Mucosa of descending colon (tissue), 3 donors: ENCODE measurements at places on chromosomes 1 and 21.

DNA sequence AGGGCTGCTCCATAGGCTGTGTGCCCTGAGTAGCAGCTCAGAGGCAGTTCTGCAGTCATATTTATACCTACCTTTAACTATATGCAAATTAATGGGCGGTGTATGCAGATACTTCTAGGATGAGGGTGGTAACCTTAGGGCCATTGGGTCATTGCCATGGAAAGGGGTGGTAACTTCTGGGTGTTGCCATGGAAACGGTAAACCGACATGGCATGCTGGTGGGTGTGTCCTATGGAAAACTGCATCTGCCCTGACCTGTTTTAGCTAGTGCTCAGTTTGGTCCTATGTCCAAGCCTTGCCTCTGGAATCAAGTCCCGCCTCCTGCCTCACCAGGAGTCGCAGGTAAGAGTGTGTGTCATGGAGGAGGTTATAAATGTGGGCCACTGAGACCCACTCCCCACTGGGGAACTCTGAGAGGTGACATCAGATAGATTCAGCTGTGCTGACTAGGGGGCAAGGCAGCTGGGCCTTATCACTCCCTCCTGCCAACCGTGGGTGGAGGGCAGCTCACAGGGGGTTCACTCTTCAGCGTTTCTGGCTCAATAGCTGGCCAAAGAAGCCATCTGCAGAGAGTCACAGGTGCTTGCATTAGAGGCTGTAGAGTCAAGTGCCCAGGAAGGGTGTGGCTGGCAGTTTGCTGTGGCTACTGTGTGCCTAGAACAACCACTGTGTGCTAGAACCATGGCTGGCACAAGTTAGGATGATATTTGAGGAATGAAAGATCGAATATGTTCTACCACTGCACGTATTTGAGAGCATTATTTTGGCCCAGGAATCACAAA, 19.0 kb downstream of the BACE2 start:
- no peak for DNase-seq

DNA sequence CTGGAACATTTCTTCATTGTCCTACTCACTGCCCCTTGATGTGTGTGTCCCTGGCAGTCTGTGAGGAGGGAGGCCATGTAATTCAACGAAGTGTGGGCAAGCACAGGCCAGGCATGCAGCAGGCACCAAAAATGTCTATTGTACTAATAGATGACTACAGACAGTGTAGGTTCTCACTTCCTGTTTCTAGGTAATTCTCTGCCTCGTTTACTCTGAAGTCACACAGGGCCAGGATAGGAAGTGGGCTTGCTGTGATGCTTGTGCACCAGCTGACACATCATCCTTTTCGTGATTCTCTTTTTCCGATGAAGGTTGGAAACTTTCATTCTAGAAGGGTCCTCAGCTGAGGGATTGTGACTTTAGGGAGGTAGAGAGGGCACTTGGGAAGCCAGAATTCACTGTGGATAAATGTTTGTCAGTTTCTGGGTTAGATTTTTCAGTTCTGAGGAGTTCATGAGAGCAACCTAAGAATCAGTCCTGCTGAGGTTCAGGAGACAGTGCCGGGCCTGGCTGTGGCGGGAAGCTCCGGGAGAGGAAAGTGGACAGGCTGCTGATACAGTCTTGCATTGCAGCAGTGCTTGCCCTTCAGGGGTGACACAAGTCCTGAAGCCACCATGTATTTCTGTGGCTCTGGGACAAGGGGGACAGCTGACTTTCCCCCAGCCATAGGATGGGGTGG, 4.3 kb upstream of the CSF1 start:
- no peak for DNase-seq

DNA sequence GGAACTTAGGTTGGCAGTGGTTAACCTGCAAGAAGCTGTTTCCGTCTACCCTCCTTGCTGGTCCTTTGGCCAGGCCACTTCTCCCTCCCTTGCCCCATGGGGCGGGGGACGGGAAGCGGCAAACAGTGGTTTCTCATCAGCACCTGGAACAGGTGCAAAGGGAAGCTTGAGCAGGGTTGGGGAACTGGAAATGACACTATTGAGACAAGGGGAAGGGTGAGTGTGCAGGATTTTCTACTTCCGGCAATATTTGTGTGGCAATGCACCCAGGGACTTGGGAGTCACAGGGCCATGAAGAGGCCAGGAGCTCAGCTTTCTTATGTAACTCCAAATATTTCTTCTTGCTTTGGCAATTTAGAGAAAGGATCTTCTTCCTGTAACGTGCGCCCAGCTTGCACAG, 29.0 kb upstream of the SARS1 start:
- DNase-seq = peak; percentile 23

DNA sequence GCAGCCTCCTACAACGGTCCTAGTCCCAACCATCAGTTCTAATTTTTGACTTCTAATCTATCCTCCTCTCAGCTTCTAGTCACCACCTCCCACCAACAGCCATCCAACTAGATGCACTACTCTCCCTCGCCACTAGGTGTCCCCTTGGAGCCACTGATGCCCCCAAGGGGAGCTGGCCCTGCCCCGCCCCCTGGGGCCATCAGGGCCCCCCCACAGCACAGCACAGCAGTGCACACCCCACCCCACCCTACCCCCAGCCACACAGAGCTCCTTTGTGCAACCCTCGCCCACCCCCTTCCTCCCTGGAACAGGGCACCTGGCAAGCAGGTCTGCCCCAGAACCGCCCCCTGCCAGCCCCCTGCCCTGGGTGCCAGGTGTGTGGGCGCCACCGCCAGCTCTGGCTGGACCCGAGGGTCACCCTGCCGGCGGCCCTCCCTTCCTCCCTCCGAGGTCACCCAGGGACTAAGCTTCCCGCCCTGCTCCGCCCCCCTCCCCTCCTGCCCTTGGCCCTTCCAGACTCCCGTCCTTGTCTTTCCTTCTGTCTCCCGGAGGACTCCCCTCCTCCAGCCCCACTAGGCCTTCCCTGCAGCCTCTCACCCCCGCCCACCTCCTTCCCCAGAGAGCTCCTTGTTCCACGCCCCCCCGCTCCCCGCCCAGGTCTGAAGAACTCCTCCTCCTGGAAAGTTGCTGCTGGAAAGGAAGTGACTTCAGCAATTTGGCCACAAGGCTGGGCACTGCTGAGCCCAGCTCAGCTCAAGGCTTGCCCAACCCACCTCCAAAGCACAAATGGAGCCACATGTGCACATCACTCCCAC, 47.0 kb downstream of the AHDC1 start:
- DNase-seq = peak; percentile 95

DNA sequence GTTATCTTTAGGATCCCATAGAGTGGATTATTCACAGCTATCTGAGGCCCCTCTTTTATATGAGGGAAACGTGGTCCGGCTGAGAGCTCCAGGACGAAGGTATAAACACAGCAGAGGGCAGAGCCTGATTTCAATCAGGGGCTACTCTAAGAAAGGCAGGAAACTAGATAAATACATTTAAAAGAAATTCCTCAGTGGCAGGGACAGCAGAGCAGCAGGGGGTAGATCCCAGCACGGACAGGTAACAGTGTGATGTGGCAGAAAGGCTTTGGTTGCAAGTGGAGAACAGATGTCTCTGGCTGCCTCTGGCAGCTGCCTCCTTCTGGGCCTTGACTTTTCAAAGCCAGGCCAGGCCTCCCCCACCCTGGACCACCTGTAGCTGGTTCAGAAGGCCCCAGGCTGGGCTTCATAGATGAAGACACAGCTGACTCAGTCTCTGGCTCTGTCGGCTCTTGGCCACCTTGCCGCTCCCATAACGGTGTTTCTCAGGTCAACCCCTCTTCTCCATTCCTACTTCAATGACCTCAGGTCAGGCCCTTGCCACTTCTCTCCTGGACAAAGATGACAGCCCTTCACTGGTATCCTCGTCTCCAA, 43.8 kb downstream of the FAM78B start:
- no peak for DNase-seq

DNA sequence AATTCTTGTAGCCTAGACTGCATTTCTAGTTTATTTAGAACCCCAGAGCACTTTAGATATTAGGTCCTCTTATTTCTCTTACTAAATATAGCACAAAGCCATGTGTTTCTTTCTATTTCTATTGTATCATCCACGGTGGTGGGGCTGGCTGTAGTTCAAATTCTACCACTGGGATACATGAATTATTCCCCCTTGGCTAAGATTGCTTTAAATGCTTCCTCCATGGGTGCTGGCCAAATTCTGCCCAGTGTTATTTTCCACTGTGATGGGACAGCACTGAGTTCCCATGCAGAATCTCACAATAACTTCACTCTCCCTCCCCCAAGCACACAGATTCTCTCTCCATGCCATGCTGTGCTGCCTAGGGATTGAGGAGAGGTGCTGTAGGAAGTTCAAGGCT, 41.5 kb upstream of the GBP6 start:
- no peak for DNase-seq

DNA sequence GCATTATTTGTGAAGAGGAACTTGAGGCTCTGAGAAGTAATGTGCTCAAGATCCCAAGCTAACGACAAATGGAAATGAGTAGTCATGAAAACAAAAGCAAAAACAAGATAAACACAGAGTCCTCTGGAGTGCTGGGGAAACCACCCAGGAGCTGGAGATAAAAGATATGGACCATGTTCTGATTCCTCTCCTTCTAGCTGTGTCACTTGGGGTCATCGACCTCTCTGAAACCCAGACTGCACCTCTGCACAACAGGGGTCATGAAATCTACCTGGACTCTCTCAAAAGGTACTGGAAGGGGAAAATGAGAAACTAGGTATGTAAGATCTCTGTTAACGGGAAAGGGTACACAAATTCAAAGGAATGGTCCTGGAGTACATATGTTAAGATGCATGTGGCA, 6.5 kb downstream of the PGLYRP4 start:
- DNase-seq = no peak

DNA sequence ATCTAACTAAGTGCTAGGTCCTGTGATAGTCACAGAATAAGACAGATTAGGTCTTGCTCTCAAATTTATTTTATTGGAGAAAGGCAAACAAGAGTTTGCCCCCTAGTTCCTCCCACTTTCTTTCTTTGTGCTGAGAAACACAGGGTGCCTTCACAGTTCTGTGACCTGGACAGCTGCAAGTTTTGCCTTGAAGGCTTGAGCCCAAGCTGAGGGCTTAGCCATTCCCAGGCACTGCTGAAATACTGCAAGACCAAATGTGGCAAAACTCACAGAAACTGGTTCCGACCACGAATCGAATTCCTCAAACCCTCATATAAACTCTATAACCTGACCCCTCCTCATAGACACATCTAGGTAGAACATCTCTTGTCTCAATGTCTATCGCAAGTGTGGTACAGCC, 227.9 kb downstream of the RERE start:
- no peak for DNase-seq

GRCh38 chr1:226419284-226420029, 11.6 kb upstream of the PARP1 start:
- DNase-seq = no peak

- peak; percentile 16 for DNase-seq
These were observed 1.5 kb downstream of the KNCN start for GRCh38 chr1:46549697-46550681.

GRCh38 chr1:30063621-30064280, 659.6 kb downstream of the MATN1 start:
- no peak for DNase-seq

DNA sequence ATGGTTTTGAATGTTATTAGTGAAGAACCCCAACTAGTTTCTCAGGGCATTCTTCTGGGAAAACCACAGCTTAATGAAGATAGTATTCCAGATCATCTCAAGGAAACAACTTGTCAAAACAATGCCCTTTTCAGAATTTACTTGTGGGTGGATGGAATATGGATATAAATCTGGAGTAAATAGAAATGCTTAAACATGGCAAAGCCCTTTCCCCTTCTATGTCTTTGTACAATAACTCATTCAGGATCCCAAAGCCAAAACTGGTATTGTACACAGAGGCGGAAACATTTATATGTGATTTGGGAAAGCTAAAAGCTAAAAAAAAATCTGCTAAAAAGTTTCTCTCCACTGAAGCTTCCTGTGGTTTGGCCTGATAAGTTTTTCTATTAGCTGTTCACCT, 55.5 kb upstream of the RGS5 start:
- no peak for DNase-seq

GRCh38 chr1:3618881-3619671, 5.7 kb upstream of the TPRG1L start:
- DNase-seq = peak; percentile 56

- DNase-seq = no peak
These were observed 91.0 kb downstream of the KCNT2 start for GRCh38 chr1:196517193-196517592.

- no peak for DNase-seq
These were observed 4.7 kb upstream of the CD160 start for GRCh38 chr1:145714524-145715111.

DNA sequence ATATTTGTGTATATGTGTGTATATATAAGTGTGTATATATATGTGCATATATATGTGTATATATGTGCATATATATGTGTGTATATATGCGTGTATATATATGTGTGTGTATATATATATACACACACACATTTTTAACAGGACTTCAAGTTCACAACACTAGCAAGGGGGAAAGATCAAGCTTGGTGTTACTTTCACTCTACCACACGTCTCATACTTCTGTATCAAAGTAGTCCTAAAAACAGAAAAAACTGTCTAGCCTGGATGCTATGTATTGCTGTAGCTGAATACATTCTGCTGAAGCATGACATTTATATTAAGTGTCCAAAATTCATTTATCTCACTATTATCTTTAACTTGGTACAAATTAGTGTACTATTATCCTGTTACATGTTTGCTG, 17.9 kb upstream of the ATP6V1G3 start:
- no peak for DNase-seq

GRCh38 chr1:58119971-58120370, 426.6 kb downstream of the OMA1 start:
- DNase-seq = no peak

GRCh38 chr1:234429434-234429806, 49.6 kb downstream of the TARBP1 start:
- DNase-seq = no peak

DNA sequence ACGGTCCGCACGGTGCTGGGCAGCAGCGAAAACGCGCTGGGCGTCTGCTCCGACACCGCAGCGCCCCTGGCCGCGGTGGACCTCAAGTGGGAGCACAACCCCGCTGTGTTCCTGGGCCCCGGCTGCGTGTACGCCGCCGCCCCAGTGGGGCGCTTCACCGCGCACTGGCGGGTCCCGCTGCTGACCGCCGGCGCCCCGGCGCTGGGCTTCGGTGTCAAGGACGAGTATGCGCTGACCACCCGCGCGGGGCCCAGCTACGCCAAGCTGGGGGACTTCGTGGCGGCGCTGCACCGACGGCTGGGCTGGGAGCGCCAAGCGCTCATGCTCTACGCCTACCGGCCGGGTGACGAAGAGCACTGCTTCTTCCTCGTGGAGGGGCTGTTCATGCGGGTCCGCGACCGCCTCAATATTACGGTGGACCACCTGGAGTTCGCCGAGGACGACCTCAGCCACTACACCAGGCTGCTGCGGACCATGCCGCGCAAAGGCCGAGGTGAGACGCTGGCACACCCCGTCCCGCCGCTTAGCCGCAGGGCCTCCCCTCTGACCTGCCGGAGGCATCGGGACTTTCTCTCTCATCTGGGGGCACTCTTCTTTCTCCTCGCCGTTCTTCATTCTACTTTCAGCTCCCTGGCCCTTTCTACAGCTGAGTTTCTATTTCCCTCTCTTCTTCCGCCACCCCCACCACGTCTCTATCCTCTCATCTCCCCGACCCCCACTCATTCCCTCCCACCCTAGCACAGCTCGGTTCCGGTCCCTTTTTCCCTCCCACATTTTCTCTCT, 1.0 kb downstream of the NPR1 start:
- DNase-seq = no peak
